ENCODE measurements at places on chromosomes 5 and 9.

DNA sequence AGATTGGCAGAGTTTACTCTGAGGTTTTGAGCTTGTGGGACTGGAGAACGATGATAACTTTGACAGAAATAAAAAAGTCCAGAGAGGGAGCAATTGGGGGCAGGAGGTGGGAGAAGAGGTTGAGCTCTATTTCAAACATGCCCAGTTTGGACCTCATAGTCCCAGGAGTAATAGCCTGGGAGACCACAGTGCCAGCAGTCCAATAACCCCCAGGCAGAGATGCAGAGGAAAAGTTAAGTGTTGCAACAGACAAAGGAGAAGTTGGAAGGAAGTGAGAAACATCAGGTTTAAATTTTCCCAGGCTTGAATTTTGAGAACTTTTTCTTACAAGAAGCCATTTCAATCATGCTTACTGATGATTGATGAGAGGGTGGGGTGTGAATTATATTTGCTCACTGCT lies 117.0 kb upstream of the GHR start:
- no peak for DNase-seq

- no peak for DNase-seq
Measured at GRCh38 chr9:16145196-16145950, 592.5 kb downstream of the CCDC171 start.

GRCh38 chr9:6219040-6219439 lies 3.4 kb downstream of the IL33 start:
- no peak for DNase-seq

DNA sequence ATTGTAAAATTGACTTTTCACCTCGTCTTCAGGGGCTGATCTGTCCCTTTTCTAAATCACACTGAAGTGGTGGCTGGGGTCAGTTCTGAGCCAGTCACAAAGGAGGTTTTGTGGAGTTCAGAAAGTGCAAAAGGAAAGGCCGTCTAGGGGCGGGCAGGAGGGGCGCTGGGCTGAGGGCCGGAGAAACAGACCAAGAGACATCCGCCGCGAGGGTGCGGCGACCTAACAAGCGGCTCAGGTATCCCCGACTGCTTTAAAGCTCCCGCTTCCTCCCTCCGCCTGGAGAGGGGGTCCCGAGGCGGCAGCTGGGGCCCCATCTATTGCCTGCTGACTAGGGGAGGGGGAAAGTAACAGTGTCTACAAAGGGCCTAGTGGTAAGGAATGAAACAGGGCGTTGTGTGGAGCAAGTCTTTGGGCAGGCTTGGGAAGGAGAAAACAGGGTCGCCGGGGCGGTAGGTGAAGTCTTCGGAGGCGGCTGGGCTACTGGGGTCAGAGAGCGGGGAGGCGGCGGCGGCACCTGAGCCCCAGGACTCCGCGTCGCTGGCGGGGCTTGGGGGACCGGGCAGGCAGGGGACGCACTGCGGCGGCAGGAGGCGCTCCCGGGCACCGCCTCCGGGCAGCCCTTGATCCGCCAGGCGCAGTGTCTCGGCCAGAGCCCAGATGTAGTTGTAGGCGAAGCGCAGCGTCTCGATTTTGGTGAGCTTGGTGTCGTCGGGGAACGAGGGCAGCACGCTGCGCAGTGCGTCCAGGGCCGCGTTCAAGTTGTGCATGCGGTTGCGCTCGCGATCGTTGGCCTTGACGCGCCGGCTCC lies 950 bp downstream of the NEUROG1 start:
- no peak for DNase-seq

DNA sequence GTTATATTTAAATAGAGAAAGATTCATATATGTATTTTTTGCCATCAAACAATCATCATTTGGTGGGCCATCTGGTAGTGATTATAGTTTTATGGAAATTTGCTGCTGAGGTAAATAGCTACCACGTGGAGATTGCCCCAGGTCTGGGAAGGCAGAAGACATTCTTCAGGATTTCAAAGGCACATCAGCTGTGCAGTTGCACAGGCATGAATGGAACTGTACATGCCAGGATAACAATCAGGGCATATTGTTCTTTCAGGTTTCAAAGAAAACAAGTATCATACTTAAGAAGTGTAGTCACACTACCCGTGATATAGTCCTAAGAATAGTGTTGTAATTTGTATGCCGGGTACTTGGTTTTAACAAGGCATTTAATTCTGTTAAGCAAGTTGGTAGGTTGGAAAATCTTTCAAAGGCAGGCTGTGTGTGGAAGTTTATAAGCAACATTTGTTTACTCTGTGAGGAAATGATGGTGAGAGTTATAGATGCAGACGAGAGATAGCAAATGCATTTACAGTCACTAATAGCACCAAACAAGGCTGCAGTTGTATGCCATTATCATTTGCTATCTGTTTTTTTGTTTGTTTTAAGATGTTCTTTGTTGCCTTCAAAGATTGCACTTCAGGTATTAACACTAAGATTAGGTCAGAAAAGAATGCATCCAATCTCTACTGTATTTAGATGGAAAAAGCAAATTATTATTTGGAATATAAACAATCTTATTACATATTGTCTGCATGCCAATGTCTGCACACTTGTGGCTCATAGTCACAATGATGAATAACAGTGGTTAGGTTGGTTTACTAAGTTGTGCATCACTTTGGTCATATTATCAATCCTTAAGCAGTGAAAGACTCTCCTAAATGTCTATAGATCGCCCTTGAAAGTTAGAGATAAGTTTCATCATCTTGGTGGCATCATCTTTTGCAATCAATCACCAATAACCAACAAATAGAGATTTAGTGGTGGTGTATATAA lies 55.3 kb downstream of the RPS23 start:
- DNase-seq, result no peak

DNA sequence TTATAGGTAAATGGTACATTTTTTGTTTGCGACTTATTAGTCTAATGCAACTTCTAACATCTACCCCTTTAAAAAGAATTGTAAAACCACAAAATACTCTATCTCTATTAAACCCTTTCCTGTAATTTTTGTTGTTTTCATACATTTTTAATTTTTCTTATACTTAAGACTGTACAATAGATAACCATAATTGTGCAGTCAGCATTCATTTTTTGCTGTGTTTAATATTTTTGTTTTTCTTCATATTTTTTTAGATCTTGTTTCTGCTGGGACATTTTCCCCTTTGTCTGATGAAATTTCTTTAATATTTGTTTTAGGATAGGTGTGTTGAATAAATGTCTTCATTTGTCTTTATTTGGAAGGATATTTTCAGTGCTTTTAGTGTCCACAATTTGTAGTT lies 19.9 kb downstream of the OR1J1 start:
- no peak for DNase-seq

DNA sequence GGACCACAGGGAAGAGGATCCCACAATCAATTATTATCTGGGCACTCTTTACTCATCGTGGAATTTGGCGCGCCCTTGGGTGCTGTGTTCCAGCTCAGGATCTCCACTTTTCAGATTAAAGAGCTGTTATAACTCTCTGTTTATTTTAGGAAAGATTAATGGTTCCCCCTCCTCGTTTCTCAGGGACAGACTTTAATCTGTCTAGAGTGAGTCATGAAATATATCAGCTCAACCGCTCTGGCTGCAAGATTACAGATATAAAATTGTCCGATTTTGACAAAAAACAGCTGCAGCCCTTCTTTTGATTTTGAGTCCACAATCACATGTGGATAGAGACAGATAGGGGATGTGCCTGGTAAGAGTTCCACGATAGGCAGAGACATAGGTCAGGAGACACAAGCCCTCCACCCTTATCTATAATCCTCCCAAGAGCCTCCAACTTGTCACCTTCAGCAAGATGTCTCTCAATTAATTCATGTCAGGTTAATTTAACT lies 77.6 kb upstream of the ANKRD55 start:
- DNase-seq, result no peak

DNA sequence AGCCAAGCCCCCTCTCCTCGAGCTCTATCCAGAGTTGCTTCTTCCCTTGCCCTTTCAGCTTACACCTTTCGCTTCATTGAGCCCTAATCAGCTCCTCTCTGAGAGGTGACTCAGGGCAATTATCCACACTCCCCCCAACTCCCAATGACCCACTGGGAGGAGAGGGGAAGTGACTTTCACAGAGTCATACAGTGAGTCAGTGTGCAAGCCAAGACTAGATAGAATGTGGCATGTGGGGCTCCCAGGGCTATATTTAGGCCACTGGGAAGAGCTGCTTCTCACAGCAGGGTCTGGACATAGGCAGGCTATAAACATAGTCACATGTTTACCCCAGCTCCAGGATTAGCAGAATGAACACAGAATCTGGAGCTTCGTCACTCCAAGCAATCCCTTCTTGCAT lies 57.4 kb downstream of the NRG2 start:
- DNase-seq, result no peak

- DNase-seq, result peak; percentile 6
Measured at GRCh38 chr5:63401436-63402046, 560.7 kb downstream of the HTR1A start.

GRCh38 chr5:50738864-50739263 lies 72.4 kb downstream of the PARP8 start:
- no peak for DNase-seq

- no peak for DNase-seq
Measured at GRCh38 chr5:122184676-122185255, 55.4 kb downstream of the ZNF474 start.

DNA sequence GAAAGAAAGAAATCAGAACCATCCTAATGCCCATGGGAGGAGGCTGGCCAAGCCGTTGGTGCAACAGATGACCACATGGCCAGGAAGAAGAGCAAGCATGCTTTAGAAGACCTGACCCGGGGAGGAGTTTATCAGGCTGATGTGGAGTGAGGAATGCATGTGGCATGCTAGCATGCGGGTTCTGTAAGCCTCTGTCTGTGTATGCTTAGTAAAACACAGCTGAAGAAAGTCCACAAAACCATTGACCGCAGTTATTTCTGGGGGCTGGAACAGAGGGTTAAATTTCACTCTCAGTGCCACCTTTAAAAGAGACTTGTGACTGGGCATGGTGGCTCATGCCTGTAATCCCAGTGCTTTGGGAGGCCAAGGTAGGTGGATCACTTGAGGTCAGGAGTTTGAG lies 19.1 kb downstream of the GFI1B start:
- no peak for DNase-seq

DNA sequence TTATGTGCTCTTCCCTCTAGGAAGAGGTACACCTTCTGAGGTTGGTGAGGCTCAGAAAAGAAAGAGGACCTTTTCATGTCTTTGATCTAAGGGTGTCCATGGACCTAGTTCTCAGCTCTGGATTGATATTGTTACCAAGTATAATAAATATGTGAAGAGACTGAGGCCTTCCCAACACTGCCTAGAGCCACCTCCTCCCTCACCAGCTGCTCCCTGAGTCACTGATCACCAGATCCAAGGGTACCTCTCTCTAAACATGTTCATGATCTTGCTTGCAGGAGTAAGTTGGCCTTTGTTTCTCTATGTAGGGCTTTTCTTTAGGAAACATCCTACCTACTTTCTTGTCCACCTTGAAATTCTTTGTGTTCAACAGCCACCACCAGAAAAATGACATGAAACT lies 218.8 kb upstream of the ADRA1B start:
- DNase-seq, result no peak

DNA sequence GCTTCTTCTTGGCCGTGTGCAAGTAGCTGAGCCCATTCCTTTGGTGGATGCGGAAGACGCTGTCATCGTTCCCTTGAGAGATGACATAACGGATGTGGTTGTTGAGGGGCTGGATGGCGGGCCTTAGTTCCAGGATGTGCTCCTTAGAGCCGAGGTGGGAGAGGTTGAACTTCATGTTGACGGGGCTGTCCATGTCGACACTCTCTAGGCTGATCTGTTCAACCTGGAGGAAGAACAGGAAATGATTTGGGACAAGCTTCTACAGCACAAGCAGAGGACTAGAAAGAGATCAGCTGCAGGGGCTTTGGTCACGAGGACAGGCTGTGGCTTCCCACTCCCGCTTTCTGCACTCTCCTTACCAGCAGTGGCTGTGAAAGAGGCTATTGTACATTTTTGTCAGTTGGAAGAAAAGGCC lies 176.0 kb downstream of the SLC12A2 start:
- DNase-seq, result no peak

DNA sequence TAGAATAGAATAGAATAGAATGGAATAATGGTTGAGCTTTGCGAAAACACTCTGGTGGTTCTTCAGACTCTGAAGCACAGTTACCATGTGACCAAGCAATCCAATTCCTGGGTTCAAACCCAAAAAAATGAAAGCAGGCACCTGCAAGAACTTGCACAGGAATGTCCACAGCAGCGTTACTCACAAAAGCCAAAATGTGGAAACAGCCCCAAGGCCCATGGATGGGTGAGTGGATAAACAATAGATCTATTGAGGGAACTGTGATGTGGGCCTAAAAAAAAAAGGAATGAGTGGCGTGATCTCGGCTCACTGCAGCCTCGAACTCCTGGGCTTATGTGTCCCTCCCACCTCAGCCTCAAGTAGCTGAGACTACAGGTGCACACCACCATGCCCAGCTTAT lies 21.4 kb upstream of the TMEM250 start:
- DNase-seq, result no peak

DNA sequence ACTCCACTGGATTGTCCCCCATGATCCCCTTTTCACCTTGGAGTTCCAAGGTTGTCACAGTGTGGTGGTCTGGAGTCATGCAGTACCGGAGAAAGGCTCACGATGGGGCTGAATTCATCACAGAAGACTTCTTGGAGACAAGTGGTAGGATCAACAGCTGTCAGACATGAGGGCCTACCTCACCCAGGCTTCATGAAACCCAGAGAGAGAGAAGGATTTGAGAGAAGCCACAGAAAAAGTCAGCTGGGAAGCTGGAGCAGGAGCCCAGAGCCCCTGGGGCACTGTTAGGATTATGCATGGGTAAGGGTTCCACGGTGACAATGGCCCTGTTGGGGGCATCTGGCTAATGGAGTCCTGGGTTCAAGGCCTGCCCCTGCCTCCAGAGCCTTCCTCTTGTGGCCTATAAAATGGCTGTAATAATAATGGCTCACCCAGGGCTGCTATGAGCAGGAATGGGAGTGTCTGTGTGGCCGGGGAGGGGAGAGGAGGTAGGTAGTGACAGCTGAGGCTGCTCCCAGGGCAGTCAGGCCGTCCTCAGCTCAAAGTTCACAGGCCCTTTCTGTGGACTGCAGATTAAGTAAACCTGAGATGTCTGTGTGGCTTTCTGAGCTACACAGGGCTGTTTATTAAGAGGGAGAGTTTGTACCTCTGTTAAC lies 910 bp downstream of the TRIM14 start:
- peak; percentile 26 for DNase-seq

DNA sequence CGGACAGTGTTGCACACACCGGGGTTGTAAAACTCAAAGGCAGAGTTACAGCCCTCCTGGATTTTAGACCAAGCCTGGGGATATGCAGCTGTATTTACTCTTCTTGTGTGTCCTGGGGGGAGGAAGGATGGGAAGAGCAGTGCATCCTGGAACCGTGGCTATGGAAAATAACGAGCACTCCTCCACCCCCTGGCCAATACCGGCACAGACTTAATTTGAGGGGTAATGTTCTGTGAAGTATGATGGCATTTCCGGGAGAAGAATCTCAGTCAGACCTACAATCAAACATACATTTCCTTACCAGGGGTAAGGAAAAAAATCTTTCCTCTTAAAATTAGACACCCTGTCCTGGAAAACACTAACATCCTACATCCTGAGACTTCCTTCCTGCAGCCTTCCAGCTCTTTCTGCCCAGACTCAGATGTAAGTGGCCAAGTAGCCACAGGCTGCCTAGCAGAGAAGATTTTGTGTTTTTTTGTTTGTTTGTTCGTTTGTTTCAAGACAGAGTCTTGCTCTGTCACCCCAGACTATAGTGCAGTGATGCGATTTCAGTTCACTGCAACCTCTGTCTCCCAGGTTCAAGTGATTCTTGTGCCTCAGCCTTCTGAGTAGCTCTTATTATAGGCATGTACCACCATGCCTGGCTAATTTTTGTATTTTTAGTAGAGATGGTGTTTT lies 11.0 kb upstream of the ERMP1 start:
- peak; percentile 86 for DNase-seq
